KBM-7 (cell line): ENCODE measurements at places on chromosomes 3 and 15.
A peak's percentile ranks its signal among the peaks of the same experiment; 100 is the strongest.

DNA sequence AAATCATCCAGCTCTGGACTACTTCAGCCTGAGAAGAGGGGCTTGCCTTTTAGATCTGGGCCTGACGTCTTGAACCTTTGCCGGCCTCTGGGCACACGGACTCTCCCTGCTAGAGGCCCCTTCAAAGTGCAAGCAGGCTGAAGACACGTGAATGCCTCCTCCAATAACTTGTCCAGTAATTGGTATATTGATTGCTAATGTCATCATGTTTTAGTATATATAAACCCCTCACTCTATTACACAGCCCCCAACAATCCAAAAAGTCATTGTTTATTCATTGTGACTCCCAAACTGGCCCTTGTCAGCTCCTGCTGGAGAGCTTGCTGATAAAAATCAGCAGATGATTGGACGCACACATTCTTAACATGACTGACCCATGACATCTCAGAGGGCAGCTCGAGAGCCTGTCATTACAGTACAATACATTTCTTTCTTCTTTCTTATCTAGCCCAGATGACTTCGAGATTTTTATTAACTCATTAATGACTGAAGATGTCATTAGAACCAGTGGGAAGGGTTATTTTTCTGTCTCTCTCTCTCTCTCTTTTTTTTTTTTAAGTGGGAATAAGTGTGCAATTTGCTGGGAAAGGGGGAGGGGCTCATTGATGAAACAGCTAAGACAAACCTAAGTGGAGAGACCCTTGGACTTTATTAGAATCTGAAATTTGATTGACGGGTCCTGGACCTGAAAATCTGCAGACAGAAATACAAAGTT lies 65.5 kb upstream of the NR2F2 start:
- no peak for DNase-seq

DNA sequence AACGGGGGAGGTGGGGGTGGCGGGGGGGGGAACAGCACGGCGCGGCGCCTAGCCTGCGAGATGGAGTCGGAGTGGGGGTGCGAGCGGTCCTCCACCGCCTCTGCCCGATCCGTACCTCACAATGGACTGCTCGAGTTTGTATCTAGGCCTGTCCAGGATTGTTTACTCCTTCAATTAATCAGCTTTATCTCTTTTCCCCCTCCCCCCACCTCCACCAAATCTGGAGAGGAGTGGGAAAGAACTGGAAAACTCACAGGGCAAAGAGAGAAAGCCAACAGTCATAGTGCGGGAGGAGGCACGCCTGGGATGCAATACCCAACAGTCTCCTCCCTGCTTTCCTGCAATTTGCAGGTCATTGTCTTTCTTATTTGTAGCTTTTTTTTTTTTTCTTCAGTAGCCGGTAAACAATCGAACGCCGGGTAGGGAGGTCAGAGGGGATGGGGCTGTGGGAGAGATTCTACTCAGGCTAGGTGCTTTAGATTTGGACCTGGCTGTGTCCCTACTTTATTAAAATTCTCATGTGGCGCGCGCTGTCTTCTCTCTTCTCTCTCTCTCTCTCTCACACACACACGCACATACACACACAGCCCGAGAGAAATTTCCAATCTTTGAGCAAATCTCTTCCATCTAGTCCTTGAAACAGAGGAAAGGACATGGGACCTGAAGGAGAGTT lies 6.9 kb upstream of the MEIS2 start:
- DNase-seq, result no peak

DNA sequence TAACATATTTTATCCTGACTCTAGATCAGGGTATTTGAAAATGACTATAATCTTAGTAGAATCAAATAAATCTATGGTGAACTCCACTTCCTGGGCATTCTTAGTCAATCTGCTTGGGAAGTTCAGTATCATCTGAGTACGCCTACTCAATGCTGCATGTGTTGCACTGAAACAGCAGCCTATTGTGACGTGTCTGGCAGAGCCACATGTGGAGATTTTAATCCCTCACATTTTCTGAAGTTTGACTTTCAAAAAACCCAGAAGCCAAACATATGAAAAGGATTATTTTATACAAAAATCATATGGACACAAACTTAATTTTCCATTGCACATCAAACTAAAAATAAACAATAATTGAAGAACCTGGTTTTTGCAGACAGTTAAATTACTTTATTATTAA lies 798.3 kb downstream of the ROBO1 start:
- DNase-seq, result no peak

GRCh38 chr3:128280481-128281052 lies 127.3 kb downstream of the EEFSEC start:
- no peak for DNase-seq

DNA sequence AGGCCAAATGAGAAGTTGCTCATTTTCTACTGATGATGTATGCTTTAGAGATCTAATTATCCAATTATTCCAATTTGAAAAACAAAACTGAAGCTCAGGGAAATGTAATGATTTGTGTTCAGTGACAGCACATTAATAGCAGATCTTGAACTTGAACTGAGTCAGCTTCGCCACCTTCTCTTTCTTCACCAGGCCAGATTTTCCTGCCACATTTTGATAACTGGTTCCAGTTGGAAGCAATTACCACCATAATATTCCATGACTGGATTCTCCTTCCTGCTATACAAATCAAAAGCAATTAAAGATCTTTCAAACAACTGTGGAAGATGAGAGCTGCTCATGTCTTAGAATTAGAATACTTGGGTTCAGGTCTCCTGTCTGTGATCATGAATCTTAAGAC lies 334.1 kb downstream of the RBMS3 start:
- DNase-seq, result no peak

DNA sequence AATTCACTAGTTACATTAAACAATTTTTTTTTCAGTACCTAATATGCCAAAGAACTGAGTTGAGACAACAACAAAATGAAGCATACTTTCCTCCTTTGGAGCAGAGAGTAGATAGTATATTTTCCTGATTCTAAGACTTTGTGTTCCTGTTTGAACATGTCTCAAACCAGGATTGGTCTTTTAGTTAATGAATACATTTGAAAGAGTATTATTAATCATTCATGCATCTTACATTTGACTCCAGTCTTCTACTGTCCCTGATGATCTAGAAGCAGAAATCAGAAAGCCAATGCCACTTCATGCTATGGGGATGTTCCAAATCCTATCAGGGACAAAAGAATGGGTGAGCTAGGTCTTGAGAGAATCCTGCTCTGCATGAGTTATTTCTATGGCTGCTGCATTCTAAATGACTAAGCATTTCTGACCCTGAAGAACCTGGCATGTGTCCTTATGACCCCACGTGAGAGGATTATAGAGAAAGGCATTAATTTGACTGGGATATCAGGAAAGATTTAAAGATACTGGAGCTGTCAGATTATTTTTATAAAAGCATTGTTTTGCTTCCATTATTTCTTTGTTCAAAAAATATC lies 32.9 kb upstream of the MBNL1 start:
- DNase-seq, result no peak

- DNase-seq, result no peak
These were observed 146.1 kb upstream of the UMPS start for GRCh38 chr3:124584245-124584551.

- DNase-seq, result no peak
These were observed 82.5 kb downstream of the TOP2B start for GRCh38 chr3:25582242-25582641.

DNA sequence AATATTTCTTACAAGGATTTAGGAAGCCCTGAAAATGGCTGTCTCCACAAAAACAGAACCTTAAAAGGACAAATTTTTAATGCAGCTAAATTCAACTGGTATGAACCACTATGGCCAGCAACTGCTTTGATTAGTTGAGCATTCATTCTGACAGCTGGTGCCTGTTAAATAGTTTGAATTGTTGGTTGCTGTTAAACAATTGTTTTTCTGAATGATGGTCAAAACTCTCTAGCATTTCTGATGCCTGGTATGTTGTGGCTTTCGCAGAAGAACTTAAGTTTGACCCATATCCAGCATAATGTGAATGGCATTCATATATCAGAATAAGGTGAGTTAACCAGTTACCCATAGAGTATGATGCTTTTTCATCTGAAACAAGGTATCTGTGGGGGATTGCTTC lies 138.4 kb downstream of the MEIS2 start:
- DNase-seq, result no peak

- no peak for DNase-seq
These were observed 80.3 kb downstream of the FILIP1L start for GRCh38 chr3:100033903-100034471.

DNA sequence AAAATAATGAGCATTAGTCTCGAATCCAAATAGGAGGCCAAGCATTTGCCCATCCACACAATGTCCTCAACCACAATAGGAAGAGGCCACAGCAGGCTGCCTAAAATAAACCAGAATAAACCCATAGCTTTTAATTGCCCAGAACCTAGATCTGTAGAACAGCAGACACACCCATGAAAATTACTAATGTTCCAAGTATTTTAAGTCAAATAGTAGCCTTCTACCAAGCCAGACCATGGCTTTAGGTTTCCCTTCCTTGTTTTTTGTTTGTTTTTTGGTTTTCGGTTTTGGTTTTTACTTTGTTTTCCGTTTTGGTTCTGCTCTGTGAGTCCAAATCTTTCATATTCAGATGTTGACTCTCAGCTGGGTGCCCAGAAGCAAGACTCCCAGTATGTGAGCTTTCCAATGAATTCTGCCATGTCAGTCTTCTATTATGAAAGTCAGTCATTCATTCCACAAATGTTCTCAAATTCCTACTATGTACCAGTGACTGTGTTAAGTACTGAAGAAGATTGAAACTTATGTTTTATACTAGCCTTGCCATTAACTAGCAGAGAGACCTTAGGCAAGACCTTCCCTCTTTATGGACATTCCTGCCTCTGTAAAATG lies 57.8 kb upstream of the BOC start:
- no peak for DNase-seq

GRCh38 chr3:38916706-38917105 lies 100.7 kb upstream of the SCN10A start:
- no peak for DNase-seq

DNA sequence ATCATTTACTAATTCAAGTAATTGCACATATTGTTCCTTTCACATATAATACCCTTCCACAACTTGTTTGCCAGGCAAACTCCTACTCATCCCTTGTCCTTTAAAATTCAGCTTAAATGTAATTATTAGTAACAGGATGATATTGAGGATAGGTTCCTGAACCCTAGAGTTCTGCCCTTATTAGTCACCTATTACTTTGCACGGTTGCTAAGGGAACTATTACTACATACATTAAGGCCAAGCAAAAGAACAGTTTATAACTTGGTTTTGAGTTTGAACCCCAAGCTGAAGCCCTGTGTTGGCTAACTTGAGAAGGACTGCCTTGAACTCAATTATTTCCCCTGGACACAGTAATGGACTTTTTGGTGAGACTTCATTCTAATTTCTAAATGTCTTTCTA lies 529.7 kb downstream of the IGSF11 start:
- no peak for DNase-seq

DNA sequence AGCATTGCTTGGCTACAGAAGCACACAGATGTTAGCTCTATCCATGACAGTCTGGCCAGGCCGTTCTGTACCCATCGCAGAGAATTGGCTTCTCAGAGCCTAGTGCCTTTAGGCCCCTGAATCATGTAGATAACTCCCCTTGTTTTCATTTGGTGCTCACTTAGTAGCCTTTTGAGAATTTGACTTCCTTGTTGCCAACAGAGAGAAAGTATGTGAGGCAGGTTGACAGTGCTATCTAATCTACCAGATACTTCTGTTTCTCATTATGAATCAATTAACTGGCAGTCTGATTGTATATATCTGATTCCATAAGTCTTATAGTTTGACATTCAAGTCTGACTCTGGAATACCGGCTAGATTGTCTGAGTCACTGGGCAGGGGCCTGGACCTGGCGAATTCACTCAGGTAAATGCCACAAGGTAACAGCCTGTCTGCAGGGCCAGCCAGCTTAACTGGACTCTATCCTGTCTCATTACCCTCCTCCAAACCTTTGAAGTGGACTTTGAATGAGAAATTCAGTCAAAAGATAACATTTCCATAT lies 160.2 kb downstream of the GHSR start:
- no peak for DNase-seq

- DNase-seq, result peak; percentile 63
These were observed 790 bp downstream of the RAB5A start for GRCh38 chr3:19947549-19948225.
